NT2/D1 (cell line): ENCODE measurements at places on chromosomes 4 and X.

GRCh38 chrX:49269767-49270248 lies at the start of gene PPP1R3F:
Gene PPP1R3F, plus strand, starts transcription at chrX:49269793. Its CDS starts 77 bp downstream, at chrX:49269870.
- no peak for DNase-seq

- no peak for DNase-seq
Measured at GRCh38 chrX:54534271-54534670, 4.3 kb downstream of the GNL3L start.

- no peak for DNase-seq
Measured at GRCh38 chr4:1470393-1470670, 64.1 kb upstream of the NKX1-1 start.

GRCh38 chrX:139889760-139890159 lies 43.1 kb downstream of the ATP11C start:
- no peak for DNase-seq

GRCh38 chr4:25842229-25842845 lies 20.5 kb downstream of the SEL1L3 start:
- DNase-seq: no peak

DNA sequence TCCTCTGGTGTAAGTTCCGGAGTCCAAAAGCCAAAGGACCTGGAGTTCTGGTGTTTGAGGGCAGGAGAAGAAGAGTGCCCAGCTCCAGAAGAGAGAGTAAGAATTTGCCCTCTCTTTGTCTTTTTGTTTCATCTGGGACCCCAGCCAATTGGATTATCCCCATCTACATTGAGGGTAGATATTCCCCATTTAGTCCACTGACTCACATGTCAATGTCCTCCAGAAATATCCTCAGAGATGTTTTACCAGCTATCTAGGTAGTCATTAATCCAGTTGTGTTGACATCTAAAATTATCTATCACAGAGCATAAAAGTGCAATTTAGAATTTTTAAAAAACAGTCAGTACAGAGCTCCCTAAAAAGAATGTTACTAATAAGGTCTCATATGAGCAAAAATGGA lies 132.9 kb upstream of the TMEM47 start:
- no peak for DNase-seq

GRCh38 chr4:69485130-69485529 lies 10.6 kb downstream of the UGT2B4 start:
- DNase-seq: no peak

DNA sequence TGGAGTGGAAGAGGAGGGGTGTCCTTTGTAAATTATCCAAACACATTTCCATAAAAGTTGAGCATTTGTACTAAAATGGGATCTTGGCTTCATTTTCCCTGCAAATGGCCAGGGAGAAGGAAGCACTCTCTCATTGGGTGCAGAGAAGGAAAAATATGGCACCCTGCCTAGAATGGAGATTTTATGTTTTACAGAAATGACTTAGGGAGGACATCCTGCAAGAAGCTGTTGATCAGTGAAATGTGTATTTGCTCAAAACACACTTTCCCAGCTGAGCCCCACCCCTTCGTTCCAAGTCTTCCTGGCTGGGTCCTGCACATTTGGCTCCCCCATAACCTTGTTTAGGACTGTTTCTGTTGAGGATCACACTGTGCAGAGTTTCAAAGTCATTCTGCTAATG lies 213.5 kb upstream of the TAPT1 start:
- no peak for DNase-seq

- no peak for DNase-seq
Measured at GRCh38 chr4:176611381-176611780, 181.3 kb downstream of the VEGFC start.

DNA sequence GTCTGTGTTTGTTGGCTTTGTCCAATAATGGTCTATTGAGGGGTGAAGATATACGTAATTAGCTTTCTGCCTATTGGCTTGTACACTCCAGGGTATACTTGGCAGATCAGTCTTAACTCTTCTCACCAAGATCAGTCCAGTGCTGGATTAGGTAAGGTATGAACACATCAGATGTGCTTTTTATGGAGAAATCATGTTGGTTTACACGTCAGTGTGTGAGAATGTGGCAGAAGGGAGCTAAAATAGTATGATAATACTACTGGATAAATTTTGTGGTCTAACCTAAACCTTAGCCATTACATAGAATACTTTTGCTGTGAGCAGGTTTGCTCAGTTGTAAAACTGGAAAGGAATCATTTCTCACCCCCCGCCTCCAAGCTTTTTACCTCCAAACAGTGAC lies 4.2 kb downstream of the PDHA1 start:
- no peak for DNase-seq

DNA sequence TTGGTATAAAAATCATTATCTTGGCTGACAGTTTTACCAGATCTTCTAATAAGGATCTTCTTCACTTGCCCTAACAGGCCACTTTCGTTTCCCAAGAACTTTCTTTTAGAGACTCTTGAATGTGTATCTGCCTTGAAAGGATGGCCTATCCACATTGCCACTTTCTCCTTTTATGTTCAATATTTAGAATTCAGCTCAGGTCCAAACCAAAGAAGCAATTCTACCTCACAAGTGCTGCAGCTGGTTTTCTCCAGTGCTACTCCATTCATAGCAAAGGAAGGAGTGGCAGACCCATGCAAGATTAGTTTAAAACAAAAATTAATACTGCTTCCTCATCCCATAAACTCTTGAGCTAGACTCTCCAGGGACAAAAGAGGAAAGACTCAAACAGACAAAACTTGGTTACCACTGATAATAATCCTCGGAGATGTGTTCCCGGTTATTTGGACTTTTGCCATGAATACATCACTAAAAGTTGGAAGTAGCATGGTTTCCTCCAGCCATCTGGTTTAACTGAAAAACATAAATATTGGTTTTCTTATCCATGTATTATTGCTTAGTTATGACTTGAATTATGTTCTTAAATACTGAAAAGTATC lies 401.8 kb downstream of the PABPC4L start:
- no peak for DNase-seq

DNA sequence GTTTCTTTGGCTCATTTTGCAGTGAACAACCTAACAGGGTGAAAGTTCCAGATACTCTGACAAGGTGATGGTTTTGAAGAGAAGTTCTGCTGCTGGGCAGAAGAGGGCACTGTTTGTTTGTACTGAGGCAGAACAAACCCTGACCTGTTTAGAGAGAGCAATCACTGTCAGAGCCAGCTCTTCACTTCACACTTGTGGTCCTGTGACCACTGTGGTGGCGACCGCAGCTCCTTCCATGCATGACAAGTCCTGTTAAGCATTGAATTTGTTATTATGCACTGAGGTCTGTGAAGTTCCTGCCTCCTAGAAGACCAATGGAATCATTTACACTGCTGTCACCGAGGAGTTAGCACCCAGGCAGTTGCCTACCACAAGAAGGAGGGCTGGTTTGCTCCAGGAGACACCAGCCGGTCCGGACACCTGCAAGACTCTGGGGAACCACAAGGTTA lies 86.6 kb downstream of the ZNF330 start:
- peak; percentile 47 for DNase-seq

- no peak for DNase-seq
Measured at GRCh38 chr4:7129871-7130620, 62.2 kb upstream of the GRPEL1 start.

DNA sequence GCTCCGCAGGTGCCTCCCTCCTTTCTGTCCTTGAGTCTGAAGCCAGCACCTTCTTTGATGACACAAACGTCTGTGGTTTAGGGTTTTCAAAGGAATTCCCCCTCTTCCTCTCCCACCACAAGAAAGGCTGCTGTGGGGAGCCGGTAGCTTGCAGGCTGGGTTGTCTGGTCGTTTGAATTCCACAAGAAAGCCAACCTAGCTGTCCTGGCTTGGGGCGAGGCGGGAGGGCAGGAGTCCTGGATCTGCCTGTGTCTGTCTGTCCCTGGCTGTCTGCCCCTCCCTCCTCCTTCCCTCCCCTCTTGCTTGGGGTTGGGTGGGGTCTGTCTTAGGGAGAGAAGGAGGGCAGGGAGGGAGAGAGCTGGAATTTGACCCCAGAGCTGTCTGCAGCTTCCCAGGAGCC lies 56.3 kb downstream of the SHROOM2 start:
- peak; percentile 63 for DNase-seq

- no peak for DNase-seq
Measured at GRCh38 chr4:141501931-141502330, 134.5 kb upstream of the IL15 start.
